ENCODE measurements at places on chromosomes 7 and 10.

- DNase-seq, result peak; percentile 25
Measured at GRCh38 chr7:101173752-101174244, 6.3 kb downstream of the NAT16 start.

DNA sequence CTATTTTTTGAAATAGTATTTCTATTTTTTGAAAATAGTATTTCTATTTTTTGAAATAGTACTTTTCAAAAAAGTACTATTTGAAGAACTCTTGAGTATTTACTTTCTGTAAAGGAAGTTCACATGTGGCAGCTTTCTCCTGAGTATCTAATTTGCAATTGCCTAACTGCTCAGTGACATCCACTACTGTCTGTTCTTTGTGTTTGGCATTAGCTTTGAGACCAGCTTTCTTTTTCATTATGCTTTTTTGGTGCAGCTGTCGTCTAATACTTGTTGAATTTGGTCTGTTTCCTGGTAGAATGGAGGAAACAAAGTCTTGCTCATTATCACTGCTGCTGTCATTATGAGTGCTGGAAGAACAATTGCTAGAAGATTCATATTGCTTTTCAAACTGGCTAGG lies 99.1 kb downstream of the BMPR1A start:
- DNase-seq, result no peak

DNA sequence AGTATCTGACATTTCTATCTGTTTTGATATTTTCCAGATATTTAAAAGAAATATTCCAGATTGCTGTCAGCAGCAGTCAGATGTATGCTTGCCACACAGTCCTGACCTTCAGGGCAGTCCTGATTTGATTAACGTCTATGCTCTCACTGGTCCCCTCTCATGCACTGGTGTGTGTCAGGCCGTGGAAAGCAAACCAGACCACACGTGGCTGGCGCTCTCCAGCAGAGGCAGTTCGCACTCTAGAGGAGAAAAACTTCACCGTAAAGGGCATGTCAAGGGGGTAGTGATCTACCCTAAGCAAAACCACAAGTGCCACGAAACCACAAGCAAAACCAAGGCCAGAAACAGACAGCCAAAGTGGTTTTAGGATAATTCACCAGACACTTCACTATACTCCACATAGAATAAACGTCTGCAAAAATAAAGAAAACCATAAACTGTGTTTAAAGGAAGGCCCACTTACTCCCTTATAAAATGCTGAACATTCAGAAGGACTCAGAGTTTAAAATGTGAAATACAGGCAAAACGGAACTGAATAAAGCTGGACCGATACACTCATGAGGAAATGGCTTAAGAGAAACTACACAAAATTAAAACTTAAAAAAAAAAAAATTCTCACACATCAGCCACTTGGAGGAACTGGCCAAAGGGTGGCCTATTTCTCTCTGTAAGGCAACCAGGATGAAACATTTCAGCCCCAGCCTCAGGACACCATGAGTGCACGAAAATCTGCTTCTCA lies 26.4 kb downstream of the PARP12 start:
- DNase-seq, result no peak

DNA sequence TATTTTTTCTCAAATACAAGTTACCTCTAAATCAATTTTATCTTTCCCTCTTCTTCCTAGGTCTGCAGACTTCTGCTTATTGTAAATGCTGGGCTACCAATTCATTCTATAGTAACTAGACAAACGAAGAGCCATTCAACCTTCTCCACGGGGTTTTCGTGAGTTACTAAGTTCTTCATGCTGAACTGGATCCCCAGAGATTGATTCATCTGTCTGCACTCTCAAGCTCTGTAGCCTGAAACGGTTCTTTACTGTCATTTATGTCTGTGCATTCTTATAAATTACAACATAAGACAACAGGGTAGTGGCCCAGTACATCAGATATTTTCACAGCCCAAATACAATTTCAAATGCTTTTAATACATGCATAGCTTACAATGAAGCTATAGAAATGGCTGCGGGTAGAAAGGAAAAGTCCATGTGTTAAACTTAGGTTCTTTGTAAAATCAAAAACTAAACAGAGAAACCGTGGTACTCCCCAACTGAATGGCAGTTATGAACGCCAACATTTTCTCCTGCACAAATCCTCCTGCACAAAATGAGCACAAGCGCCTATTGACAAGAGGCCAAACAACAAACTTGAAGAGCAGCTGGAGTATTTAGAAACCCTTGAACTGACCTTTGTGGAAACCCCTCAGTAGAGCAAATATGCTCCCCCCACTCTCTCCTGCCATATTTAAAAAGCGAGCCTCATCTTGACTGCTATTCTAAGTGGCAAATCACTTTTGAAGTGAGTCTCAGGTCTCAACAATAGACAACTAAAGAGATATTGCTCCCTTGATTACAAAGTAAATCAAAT lies 20.7 kb downstream of the LAMB1 start:
- DNase-seq, result no peak

- no peak for DNase-seq
Measured at GRCh38 chr10:46541017-46541661, 15.3 kb downstream of the GPRIN2 start.

Data from inflammatory macrophage treated with lipopolysaccharide for 1 hour (primary cell).